BJ (cell line): ENCODE measurements at places on chromosomes 13 and 19.

GRCh38 chr19:36847968-36848367 is 2.7 kb upstream of the ZNF345 start:
- no peak for DNase-seq

DNA sequence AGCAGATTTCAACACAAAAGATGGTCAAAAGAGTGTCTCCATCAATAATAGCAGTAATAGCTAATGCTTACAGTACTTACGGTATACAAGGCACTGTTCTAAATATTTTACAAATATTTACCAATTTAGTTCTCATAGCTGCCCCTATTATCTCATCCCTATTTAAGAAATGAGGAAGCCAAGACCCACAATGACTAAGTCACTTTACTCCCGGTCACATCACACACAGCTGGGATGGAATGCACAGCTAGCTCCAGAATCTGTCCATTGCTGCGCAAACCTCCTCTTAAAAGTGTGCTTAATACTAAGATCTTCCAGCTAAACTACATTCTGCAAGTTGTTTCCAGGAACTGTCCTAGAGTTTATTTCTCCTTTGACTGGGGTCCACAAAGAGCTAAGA is 63.4 kb downstream of the RAP2A start:
- no peak for DNase-seq

DNA sequence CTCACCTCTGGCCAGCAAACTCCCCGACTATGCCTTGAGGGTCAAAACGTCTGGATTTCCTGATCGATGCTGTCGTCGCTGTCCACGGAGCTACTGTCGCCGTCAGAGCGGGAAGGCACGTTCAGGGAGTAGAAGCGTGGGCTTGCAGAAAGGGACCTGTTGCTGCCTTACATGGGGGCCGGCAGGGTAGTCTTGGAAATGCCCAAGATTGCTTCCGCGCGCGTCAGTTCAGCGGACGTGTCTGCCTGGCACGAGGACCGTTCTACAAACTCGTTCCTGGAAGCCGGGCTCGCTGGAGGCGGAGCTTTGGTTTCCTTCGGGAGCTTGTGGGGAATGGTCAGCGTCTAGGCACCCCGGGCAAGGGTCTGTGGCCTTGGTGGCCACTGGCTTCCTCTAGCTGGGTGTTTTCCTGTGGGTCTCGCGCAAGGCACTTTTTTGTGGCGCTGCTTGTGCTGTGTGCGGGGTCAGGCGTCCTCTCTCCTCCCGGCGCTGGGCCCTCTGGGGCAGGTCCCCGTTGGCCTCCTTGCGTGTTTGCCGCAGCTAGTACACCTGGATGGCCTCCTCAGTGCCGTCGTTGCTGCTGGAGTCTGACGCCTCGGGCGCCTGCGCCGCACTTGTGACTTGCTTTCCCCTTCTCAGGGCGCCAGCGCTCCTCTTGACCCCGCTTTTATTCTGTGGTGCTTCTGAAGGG is 15.4 kb downstream of the RB1 start:
- DNase-seq = no peak

- DNase-seq = no peak
Measured at GRCh38 chr13:110759710-110760109, 46.2 kb downstream of the ING1 start.

DNA sequence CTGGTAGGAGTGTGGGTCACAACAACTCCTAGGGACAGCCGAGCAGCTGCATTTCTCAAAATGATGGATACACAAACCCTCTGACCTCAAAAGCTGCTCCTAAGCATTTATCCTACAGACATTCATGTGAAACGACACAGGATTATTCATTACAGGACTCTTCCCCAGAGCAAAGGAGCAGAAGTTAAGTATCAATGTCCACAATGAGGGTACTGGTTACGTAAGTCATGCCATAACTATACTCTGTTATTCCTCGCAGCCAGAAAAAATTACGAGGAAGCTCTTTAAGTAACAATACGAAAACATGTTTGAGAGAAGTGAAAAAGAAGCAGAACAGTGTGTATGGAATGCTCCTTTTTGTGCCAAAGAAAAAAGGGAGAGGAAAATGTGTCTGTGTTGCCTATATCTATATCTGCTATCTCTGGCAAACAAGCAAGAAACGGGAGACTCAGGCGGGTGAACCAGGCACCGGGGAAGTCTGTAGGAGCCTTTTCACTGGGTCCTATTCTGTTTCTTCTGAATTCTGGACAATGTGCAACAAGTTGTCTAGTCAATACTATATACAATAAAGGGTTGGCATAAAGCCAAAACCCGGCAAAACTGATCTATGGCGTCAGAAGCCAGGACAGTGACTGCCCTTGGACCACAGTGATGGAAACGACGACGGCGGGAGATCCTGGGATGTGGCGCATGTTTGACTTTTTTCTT is 1.3 kb downstream of the ISOC2 start:
- DNase-seq = no peak

GRCh38 chr19:14419106-14419813 is at the start of gene DDX39A:
DDX39A (minus strand) TSS chr19:14419341; CDS start chr19:14413220, 6,121 bp downstream.
- DNase-seq = peak; percentile 97

DNA sequence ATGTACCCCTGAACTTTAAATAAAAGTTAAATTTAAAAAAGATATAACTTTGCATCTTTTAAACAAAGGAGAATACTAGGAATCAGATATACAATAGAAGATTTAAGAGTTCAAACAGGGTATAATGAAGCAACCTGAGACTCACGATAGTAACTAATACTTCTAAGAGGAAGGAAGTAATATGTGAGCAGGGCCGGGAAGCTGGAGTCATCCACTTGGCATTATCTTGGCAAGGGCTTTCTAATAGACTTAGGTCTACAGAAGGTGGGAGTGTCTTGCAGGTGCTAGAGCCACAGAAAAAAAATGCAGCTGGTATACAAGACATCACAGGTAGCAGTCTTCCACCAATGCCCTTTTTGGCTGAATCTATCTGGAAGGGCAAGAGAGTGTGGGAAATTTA is 231.9 kb downstream of the KCTD12 start:
- no peak for DNase-seq

DNA sequence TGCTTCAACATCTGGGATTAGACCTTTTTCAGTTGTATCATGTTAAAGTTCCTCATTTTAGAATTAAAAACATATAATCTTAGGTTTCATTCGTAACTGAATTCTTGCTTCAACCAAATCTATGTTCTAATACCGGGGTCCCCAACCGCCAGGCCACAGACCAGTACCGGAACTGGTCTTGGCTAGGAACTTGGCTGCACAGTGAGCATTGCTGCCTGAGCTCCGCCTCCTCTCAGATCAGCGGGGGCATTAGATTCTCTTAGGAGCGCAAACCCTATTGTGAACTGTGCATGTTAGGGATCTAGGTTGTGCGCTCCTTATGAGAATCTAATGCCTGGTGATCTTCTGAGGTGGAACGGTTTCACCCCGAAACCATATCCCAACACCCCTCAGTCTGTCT is 19.2 kb downstream of the ITM2B start:
- DNase-seq = no peak

DNA sequence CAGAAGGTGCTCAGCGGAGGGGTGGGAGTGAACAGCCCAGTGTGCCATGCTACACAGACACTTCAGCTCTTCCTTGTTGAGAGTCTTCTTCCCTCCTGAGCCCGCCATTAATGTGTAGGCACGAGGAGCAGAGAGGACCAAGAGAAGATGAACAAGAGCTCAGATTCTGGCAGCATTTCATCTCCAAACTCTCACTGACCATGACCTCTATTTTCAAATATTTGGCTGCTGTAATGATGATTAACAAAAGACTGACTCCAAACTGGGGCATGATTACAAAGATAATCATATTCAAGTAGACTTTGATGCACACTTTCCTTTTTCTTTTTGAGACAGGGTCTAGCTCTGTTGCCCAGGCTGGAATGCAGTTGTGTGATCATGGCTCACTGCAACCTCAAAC is 236.5 kb downstream of the DCLK1 start:
- DNase-seq = no peak

DNA sequence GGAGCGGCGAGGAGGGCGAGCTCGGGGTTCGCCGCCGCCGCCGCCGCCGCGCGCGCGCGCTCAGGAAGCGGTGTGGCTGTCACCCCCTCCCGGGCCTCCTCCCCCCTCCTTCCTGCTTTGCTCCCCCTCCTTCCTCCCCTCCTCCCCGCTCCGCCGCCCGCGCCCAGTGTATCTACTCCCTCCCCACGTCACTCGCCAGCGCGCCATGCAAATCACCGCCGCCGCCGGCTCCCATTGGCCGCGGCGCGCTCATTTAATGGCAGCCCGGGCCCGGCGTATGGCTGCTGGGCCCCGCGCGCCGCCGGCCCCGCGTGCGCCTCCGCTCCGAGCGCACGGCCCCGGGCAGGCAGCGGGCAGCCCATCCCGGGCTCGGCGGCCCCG is 335 bp upstream of the SOX1 start:
- no peak for DNase-seq

- no peak for DNase-seq
Measured at GRCh38 chr19:33391631-33392249, 18.2 kb downstream of the CEBPG start.

DNA sequence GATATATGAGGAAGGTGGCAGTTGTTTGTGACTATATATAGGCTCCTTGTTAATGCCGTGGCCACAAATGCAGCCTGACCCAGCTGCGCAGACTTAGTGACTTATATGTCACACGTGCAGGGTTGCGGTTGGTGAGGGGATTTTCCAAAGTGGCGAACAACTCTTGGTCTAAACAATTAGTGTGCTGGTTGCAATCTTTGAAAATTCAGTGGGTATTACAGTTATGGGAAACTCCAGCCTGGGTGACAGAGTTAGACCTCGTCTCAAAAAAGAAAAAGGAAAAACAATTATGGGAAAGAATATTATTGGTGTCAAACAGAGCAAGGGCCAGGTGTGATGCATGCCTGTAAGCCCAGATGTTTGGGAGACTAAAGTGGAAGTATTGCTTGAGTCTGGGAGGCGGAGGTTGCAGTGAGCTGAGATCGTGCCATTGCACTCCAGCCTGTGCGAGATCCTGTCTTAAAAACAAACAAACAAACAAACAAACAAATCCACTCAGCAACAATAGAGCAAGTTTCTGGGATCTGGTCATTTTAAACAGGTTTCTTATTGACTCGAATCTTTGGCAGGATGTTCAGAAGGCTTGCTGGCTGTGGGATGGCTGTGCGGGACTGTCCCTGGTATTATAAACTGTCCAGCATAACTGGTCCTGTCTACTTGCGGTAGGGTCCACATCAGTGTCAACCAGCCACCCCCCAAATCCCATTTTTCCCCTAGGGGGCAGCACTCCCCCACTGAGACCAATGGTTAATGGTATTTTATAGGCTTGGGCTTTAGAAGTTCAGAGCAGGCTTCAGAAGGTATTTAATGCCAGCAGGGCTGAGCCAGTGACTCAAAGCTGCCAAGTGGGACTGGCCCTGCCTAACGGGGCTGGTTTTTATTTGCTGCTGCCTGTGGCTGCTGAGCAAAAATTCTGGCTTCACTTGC is 15.4 kb downstream of the RELB start:
- DNase-seq = peak; percentile 30

GRCh38 chr13:108483981-108484380 is 145.4 kb upstream of the MYO16 start:
- no peak for DNase-seq

DNA sequence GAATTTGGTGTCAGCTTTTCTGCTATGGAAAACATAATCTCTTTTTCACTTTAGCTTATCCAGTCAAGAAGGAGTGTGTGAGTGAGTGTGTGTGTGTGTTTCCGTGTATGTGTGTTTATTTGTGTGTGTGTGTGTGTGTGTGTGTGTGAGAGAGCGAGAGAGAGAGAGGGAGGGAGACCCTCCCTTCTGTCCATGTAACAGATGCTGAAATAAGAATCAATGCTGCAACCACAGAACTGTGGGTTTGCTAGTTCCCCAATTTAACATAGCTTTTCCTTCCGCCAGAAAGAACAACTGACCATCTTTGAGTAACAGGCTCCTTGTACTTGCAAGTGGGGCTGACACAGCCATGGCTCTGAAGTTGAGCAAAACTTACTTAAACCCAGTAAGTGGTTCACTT is 5.2 kb downstream of the LCP1 start:
- no peak for DNase-seq

DNA sequence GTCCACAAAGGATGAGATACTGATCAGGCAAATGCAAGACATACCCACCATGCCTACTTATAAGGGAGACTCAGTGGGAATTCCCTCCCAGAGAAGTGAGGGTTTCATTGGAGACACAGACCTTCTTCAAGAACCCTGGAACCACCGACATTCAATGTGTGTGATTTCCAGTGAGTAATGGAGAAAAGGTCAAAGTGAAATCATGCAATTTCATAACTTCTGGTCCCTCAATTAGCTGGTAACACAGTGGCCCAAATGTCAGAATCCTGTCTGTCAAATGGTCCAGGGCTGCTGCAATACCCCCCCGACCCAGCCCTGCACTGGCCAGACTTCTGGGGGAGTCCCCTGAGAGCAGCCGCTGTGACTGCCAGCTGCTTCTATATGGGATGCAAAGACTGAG is 4.7 kb upstream of the METTL21C start:
- DNase-seq = no peak

DNA sequence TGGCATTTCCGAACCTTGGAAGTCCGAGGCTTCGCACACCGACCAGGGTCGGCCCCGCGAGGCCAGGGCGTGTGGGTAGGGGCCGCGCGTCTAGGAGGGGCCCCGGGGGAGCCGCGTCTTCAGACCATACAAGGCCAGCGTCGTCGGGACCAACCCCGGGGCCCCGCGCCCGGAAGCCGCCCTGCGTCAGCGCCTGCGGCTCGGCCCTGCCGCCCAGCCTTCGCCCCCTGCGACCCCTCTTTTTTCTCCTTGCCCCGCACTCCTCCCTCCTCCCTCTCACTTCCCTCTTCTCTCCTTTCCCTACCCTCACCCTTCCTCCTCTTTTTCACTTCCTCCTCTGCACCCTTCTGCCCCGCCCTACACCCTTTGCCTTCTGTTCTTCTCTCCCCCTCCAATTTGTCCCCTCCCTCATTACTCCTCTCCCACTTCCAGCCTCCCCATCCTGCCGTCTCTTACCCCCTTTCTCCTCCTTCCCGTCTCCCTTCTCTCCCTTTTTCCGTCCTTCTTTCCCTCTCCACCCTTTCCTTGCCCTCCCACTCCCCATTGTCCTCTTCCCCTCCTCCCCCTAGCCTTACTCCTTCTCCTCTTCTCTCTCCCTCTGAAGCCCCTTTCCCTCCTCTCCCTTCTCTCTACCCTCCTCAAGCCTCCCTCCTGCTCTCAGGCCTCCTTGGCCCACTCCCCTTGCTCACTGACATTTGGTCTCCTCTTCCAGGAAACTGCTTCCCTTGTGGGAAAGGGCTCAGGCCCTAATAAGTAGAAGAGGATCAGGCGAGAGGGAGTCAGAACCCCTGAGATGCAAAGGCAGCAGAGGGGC is 2.2 kb upstream of the PLEKHG2 start:
- DNase-seq = no peak

- DNase-seq = no peak
Measured at GRCh38 chr13:109821103-109821502, 34.7 kb upstream of the IRS2 start.

GRCh38 chr13:110916301-110917142 is 1.7 kb upstream of the ANKRD10 start:
- peak; percentile 51 for DNase-seq
